ENCODE measurements at places on chromosomes 12 and 14.

DNA sequence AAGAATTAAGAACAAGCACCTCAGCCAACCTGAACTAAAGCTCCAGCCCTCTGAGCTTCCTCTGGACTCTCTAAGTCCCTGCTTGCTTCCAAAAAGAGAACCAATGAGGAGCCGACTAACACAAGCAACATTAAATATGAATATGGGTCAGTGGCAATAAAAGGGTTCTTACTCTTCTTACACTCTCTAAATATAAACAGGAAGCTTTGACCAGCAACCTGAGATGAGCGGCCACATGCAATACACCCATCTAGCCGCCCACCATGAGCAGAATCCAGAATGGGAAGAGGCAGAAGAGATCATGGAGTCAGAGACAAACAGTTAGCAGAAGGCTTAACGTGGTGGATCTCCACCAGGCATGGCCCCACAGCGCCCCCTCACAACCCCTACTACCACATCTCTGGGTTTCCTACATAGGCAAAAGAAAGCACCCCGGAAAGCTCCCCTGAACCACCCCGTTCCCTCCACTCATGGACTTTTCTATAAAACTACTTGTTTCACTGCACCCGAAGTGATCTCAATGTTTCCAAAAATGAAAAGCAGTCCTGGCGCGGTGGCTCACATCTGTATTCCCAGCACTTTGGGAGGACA, 59.4 kb downstream of the TTC7B start:
- no peak for DNase-seq

DNA sequence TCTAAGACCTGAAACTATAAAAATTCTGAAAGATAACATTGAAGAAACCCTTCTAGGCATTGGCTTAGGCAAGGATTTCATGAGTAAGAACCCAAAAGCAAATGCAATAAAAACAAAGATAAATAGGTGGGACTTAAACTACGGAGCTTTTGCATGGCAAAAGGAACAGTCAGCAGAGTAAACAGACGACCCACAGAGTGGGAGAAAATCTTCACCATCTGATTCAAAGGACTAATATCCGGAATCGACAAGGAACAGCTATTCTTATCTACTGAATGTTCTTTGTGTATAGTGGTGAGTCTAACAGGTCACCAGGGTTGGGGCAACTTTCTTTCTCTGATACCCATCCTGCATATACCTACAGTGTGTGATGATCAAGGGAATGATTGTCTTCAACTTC, 198.6 kb downstream of the CCDC91 start:
- no peak for DNase-seq

DNA sequence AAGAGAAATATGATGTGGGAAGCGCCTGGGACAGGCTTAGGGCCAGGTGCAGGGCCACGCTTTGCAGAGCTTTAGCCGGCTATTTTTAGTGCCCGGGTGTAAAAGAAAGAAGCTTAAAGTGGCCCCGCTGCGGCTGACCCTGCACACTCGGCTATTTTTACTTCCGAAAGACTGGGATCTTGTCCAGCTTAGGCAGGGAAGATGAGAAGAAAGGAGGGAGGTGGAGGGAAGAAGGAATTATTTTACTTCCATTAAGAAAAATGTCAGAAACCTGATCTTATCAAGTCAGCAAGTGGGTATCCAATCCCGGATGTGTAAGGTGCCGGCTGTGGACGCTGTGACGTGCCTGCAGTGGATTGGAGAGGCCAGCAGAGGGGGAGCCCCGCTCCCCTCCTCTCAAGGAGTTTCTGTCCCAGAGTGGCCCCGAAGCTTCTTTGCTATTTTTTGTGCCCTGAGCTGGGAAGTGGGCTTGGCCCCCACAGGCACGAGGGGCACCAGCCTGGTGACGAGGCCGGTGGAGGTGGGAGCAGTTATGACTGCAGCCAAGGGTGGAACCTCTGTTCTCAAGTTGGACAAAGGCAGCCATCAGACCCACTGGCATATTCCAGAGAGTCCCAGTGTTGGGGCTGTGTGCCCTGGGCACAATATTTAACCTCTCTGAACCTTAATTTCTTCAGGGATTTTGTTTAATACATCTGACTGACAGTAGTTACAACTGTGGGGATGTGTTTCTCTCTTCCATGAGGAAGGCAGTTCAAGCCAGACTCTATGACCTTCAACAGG, 97.7 kb downstream of the ESRRB start:
- no peak for DNase-seq

DNA sequence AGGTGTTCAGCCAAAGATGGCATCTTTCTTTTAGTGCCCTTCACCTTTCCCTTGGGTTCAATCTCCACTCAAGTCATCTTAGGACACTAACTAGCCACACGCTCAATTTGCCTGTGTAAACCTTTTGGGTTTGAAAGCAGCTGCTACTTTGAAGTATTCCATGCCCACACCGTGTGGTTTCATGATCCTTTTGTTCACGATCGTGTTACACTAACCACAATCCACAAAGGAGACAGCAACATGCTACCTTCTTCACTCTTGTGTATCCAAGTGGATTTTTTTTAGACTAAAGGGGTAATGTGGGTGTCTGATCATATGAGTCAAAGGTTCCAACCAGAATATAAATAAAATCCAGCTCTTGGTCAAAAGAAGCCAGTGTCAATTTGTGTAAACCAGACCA, 122.7 kb upstream of the FAR2 start:
- no peak for DNase-seq

DNA sequence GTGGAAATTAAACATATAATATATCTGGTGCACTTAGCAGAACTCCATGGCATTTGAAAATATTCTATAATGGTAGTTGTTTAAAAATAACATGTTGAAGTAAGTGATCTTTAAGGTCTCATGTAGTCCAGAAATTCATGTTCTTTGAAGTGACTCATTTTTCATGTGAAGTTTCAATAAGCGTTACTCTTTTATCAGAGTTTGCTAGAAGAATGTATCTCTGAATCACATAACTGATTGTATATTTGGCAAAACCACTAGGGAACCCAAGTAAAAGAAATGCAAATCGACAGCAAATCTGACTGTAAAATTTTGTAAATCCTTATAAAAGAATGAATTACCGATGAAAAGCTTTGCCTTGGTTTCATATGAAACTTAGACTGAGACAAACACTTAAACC, 463.3 kb downstream of the TMTC2 start:
- no peak for DNase-seq

Data from CMK (cell line).